ENCODE measurements at places on chromosomes 4 and X. TPM values are rescaled to one million over a fixed set of nuclear protein-coding genes. Genes with fewer than 3 reads are reported as not detected.

XAGE2 gene
- not detected for total RNA-seq

F8A2 gene
- total RNA-seq, result not detected

CWH43 gene
- 2.4 TPM for total RNA-seq

- no peak for DNase-seq
These were observed 123.9 kb downstream of the DCHS2 start for GRCh38 chr4:154367659-154368058.

- DNase-seq, result no peak
These were observed 1.6 kb downstream of the OPRPN start for GRCh38 chr4:70399319-70399718.

- DNase-seq, result peak; percentile 38
These were observed 1.3 kb downstream of the STOX2 start for GRCh38 chr4:183906489-183906738.

DNA sequence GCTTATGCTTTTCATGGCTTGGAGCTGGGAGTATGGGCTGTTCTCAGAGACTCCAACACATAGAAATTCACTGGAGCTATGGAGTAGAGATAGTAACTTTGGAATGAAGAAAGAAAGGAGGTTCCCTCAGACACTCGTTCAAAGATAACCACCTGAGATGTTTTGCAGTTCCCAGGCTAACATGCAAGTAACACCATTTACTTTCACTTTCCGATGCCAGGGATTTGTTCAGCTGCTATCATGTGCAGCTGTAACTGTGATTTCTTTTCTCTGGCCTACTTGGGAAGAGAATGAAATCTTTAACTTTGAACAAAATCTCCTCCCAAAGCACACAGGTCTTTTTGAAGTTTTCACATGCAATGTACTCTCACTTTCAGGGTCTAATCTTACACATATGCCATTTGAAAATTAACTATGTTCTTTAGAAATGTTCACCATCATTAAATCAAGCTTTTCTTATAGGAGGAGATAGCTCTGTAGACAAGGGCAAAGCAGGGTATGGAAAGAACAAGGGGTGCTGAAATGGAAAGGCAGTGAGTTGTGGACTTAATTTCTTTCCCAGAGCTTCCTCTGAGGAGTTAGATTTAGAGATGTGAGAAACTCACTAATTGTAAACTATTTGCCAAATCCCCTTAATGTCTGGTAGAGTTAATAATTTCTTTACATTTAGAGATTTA, 514.3 kb downstream of the PDHA2 start:
- no peak for DNase-seq

DNA sequence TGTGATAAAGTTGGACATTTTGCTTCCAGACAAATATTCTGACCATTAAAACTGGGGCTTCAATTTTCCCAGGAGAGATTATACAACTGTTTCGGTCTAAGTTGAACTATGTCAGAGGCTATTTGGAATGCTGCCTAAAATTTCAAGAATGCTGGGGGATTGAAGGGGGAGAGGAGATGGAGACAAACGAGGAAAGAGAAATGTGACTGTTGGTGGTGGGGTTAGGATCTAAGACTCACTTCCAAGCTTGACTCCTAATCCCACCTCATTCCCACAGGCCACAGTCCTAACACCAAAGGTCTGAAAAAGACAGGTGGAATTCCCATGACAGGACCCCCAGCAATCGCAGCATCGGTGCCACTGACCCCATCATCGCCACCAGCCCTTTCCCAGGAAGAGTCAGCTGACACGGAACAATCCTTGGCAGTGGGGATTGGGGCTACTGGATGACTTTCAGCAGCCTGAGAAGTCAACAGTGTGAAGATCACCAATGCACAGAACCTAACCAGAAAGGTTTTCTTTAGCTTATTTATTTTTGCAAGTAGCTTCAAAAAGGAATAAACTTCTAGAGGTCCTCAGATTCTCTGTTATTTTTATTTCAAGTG, 74.0 kb upstream of the PRSS48 start:
- no peak for DNase-seq

DNA sequence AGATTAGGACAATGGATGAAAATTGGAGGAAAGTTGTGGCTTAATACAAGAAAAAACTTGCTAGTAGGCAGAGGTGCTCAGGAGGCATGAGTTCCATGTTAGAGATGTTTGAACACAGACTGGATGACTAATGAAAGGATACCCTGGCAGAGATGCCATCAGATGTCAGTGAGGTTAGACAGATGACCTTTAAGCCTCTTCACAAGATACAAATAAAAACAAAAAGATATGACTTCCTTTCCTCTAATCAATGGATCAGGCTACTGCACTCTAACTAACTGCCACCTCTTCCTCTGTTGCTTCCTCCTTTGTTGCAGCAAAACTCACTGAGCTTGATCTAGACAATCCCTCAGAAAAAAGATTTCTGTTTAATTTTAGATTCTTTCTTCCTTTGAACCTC, 14.7 kb downstream of the STAP1 start:
- DNase-seq, result no peak

Data from kidney (tissue), 22 donors.